Activated T-cell treated with anti-CD3 and anti-CD28 coated beads, Interleukin-2, amount 50 U/mL, for 24 hours (primary cell): ENCODE measurements at places on chromosomes 4 and X.

DNA sequence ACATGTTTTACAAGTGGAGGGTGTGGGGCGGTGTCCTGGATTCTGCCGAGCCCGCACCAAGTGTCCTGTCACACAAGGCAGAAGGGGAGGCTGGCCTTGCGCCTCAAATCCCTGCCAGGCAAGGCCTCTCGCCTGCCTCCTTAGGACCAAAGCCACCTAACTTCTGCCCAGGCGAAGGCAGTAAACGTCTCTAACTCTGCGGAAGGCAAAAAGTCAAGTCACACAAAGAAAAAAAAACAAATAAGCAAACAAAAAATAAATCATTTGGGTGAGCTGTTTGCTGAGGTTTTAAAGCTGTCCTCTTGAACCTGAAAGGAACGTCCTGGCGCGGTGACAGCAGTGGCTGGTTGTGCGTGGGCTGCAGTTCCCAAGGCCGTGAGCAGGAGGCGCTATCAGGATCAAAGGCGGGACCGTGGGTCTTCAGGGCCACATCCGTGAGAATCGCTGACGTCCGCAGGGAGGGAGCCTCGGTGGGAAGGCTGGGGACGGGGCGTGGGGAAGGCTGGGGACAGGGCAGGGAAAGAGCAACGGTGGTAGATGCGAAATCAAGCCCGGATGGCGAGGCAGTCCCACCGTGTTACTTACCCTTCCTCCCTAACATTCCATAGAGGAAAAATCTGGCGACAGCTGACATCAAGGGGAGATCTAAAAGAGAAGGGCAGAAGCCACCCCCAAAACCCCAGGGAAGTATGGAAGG lies 99.1 kb downstream of the TRAPPC11 start:
- no peaks in the 10 kb centered on the region for H3K36me3 ChIP-seq
- DNase-seq, result no peak
- H3K4me3 ChIP-seq, result no peak overlapping the region

- H3K4me1 ChIP-seq, result no peaks in the 10 kb centered on the region
Observed at GRCh38 chr4:23750125-23750524, 139.7 kb downstream of the PPARGC1A start.

GRCh38 chr4:156073976-156074375 lies 120.3 kb upstream of the CTSO start:
- H3K4me3 ChIP-seq, result no peak overlapping the region
- H3K4me1 ChIP-seq, result no peaks in the 10 kb centered on the region
- no peaks in the 10 kb centered on the region for H3K27me3 ChIP-seq
- H3K27ac ChIP-seq, result no peak overlapping the region
- DNase-seq, result no peak

DNA sequence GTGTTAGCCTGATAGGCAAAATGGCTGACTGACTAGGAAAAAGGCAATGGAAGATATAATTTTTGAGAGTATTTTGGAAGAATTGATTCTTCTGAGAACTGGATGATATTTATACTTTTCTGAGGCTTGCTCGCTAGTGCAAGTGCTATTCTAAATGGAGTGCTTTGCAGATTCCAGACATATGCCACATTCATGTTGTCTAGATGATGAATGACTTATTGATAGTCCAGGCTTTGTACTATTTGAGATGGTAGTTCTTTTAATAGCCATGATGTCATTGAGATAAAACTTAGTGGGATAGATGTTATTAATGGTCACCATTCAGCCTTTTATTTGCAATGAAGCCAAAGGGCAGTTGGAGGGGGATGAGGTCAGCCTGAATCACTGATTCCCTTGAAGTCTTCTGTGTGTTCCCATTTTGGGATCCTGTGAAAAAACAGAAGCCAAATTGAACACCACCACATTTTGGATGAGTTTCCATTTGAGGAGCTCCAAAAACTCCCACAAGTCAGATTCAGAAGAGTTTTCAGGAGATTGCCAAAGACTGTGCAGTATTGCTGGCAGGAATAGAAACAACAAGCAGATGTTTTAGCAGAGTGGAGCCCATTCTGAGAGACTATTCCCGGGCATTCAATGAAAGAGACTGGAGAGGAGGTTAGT lies 184.1 kb downstream of the IL1RAPL2 start:
- H3K27me3 ChIP-seq, result peaks cover 14% of the 10 kb centered on the region
- no peak overlapping the region for H3K4me3 ChIP-seq
- H3K4me1 ChIP-seq, result no peaks in the 10 kb centered on the region
- no peak for DNase-seq
- no peak overlapping the region for H3K27ac ChIP-seq
- no peaks in the 10 kb centered on the region for H3K36me3 ChIP-seq

GRCh38 chr4:48178931-48179330 lies 44.9 kb upstream of the TXK start:
- H3K4me3 ChIP-seq, result no peak overlapping the region
- no peaks in the 10 kb centered on the region for H3K36me3 ChIP-seq
- no peaks in the 10 kb centered on the region for H3K27me3 ChIP-seq
- H3K27ac ChIP-seq, result no peak overlapping the region
- H3K4me1 ChIP-seq, result peaks cover 17% of the 10 kb centered on the region
- DNase-seq, result no peak

DNA sequence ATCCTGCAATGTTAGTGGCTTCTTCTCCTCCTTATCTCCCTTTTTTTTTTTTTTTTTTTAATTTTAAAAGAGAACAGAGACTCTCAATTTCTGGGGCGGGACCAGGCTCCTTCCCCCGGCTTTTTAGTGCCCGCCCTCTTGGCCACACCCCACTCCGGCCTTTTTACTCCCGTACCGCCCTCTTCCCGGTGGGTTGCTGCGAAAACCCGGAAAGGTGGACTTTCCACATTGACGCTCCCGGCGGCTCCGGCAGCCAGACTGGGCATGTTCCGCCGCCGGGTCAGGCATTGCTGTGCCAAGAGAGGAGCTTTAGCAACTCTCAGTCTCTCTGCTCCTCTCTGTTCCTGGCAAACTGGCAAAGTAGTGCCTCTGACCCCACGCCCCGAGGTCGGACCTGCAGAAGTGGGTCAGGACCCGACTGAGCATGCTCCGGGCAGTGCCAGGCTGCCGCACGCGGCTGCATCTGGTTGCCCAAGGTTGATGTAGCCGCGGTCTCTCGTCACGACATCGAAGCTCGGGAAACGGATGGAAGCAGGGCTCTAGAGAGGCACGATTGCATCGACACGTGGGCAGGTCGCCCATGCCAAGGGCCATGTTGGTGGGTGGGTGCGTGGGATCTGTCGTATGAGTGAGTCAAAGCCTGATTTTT lies 1.1 kb upstream of the MFAP3L start:
- H3K4me3 ChIP-seq, result peak overlapping the region; percentile 81
- peak overlapping the region; percentile 86 for H3K27ac ChIP-seq
- H3K4me1 ChIP-seq, result peaks cover 14% of the 10 kb centered on the region

GRCh38 chr4:113613503-113613902 lies 148.0 kb downstream of the CAMK2D start:
- H3K27ac ChIP-seq, result peak overlapping the region; percentile 1
- no peak overlapping the region for H3K4me3 ChIP-seq
- no peaks in the 10 kb centered on the region for H3K27me3 ChIP-seq
- H3K36me3 ChIP-seq, result peaks cover 65% of the 10 kb centered on the region
- no peak for DNase-seq
- H3K4me1 ChIP-seq, result peaks cover 40% of the 10 kb centered on the region

- no peaks in the 10 kb centered on the region for H3K36me3 ChIP-seq
- H3K27ac ChIP-seq, result no peak overlapping the region
- no peak for DNase-seq
Observed at GRCh38 chrX:144683247-144683646, 564.1 kb upstream of the SPANXN1 start.

DNA sequence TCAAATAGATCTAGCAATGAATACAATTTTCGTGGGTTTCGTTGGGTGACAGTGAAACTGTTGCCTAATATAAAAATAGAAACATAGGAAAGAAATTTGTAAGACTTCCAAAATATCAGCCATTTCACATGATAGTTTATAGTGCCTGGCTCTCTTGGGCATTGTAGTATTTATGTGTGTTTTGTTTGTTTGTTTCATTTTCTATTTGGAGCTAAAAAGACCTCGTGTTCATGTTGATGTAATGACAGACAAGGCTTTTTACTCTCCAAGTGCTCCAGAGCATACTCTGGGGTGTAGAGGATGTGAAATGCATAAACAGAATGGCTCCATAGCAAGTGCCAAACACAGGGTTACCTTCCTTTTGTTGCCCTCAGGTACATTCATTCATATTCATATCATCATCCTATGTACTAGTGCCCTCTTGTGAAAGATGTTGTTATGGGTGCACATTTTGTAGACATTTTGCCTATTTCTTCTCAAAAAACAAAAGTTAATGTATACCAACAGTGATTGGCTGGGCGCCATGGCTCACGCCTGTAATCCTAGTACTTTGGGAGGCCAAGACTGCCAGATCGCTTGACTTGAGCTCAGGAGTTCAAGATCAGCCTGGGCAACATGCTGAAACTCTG lies 100.7 kb upstream of the AMOT start:
- H3K27ac ChIP-seq, result no peak overlapping the region
- DNase-seq, result no peak
- no peak overlapping the region for H3K4me3 ChIP-seq
- H3K4me1 ChIP-seq, result no peaks in the 10 kb centered on the region
- H3K36me3 ChIP-seq, result no peaks in the 10 kb centered on the region
- H3K27me3 ChIP-seq, result peaks cover 31% of the 10 kb centered on the region

DNA sequence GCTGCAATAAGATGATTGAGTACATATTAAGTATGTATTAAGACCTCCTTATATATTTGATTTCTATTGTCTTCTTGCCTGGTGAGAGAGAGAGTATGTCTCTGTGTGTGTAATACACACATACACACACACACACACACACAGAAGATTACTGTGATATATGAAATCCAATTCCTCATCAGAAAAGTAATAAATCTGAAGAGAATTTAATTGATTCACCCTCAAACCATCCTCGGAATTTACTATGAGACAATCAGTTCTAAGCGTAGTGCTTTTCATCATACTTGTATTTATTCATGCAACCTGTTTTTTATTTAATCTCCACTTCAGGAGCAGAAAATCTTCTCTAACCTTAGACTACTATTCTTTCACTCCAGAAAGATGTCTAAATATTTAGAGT lies 62.3 kb upstream of the TLL1 start:
- DNase-seq, result no peak
- no peaks in the 10 kb centered on the region for H3K27me3 ChIP-seq
- no peaks in the 10 kb centered on the region for H3K36me3 ChIP-seq
- no peak overlapping the region for H3K27ac ChIP-seq

- no peaks in the 10 kb centered on the region for H3K36me3 ChIP-seq
- H3K27ac ChIP-seq, result no peak overlapping the region
- no peaks in the 10 kb centered on the region for H3K4me1 ChIP-seq
- no peak overlapping the region for H3K4me3 ChIP-seq
- no peak for DNase-seq
Observed at GRCh38 chrX:30313322-30313721, 4.1 kb upstream of the NR0B1 start.

GRCh38 chrX:3811331-3812311 lies 98.2 kb upstream of the PRKX start:
- H3K4me1 ChIP-seq, result peaks cover 28% of the 10 kb centered on the region
- no peak for DNase-seq
- H3K36me3 ChIP-seq, result peaks cover 15% of the 10 kb centered on the region
- no peak overlapping the region for H3K4me3 ChIP-seq

DNA sequence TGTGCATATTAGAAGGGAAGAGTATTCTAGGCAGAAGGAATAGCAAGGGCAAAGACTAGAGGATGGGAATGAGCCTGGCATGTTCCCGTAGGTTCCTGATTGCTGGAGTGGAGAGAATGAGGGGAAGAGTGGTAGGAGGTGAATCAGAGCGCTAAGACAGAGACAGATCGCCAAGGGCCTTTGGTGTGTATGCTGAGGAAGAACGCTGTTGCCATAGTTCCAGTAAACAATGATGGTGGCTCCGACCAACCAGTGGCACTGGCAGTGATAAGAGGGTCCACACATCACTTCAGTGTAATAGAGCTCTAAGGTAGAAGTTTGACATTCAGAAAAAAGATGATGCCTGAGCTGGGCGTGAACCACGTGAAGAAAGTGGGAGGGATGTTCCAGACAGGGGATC lies 966 bp downstream of the TBC1D25 start:
- peaks cover 33% of the 10 kb centered on the region for H3K36me3 ChIP-seq
- H3K4me1 ChIP-seq, result peaks cover 19% of the 10 kb centered on the region
- DNase-seq, result no peak

- no peak overlapping the region for H3K27ac ChIP-seq
- no peaks in the 10 kb centered on the region for H3K4me1 ChIP-seq
- H3K27me3 ChIP-seq, result peaks cover 8% of the 10 kb centered on the region
- DNase-seq, result no peak
Observed at GRCh38 chr4:95141361-95141760, 383.6 kb downstream of the BMPR1B start.

DNA sequence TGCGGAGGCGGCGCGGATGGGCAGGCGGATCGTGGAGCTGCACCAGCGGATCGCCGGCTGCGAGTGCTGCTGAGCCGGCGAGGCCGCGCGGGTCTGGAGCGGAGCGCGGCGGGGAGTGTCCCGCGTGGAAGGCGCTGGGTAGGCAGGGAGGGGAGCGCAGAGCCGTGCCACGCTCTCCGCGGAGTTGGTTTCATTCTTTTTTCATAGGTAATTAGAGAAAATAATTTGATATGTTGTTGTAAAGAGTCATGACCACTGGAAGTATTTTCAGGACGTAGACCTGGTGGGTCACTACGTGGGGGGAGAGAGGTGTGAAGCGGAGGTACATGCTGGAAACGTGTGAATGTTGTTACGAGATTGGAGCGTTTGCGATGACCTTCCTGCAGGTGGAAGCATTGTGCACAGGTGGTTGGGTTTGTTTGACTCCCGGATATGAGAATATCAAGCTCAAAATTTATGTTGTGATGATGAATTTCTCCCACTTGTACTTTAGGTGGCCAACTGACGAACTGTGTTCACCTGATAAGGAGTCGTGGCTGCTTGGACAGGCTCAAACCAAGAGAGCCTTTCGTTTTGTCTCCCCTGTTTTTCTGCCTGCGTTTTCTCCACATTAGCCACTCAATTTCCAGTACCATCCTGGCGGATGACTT lies 19.1 kb upstream of the S100P start:
- peak; percentile 64 for DNase-seq
- peaks cover 50% of the 10 kb centered on the region for H3K4me1 ChIP-seq
- no peaks in the 10 kb centered on the region for H3K27me3 ChIP-seq

- peaks cover 2% of the 10 kb centered on the region for H3K27me3 ChIP-seq
- H3K27ac ChIP-seq, result no peak overlapping the region
- H3K36me3 ChIP-seq, result no peaks in the 10 kb centered on the region
- H3K4me1 ChIP-seq, result peaks cover 9% of the 10 kb centered on the region
Observed at GRCh38 chr4:141705747-141706377, 69.5 kb downstream of the IL15 start.

- no peaks in the 10 kb centered on the region for H3K27me3 ChIP-seq
- peaks cover 95% of the 10 kb centered on the region for H3K4me1 ChIP-seq
- peak overlapping the region; percentile 96 for H3K27ac ChIP-seq
Observed at GRCh38 chr4:48127682-48128404, 6.2 kb downstream of the TXK start.

GRCh38 chr4:20639346-20639745 lies 60.9 kb upstream of the PACRGL start:
- no peak overlapping the region for H3K27ac ChIP-seq
- H3K4me1 ChIP-seq, result no peaks in the 10 kb centered on the region
- H3K36me3 ChIP-seq, result no peaks in the 10 kb centered on the region

- H3K36me3 ChIP-seq, result no peaks in the 10 kb centered on the region
- H3K4me1 ChIP-seq, result peaks cover 26% of the 10 kb centered on the region
- no peak overlapping the region for H3K27ac ChIP-seq
- peaks cover 48% of the 10 kb centered on the region for H3K27me3 ChIP-seq
Observed at GRCh38 chr4:791898-792625, 33.9 kb downstream of the CPLX1 start.
